ENCODE measurements at places on chromosomes 6 and 20.

GRCh38 chr6:104326173-104327001, 533.3 kb downstream of the HACE1 start:
- DNase-seq: no peak

DNA sequence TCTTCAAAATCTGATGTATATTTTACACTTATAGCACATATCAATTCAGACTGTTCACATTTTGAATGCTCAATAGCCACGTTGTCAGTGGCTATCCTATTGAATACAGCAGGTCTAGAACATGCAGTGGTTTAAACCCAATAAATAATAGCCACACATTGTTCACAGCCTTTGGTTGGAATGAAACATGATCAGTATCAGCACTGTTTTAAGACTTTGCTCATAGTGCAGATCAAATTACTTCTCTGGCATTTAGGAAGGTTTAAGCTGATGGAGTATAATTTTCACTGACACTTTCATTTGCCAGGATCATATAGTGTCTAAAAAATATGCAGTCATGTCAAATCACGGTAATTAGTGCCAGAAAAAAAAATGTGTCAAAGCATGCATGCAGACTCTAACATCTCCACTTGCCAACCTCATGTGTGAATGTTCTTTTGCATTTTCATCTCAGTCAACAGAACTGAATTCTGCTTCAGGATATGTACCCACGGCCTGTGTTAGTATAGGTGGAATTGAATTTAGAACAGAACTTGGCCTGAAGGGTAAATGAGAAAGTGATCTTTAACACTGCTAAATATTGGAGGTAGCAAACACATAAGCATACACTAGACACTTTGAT, 184.1 kb downstream of the SLC24A3 start:
- DNase-seq: no peak

- no peak for DNase-seq
These were observed 94.4 kb upstream of the FAM184A start for GRCh38 chr6:119172824-119173223.

- no peak for DNase-seq
These were observed 42.0 kb upstream of the KCNQ5 start for GRCh38 chr6:72579865-72580264.

GRCh38 chr6:164924674-164925073, 384.7 kb downstream of the C6orf118 start:
- DNase-seq: no peak

DNA sequence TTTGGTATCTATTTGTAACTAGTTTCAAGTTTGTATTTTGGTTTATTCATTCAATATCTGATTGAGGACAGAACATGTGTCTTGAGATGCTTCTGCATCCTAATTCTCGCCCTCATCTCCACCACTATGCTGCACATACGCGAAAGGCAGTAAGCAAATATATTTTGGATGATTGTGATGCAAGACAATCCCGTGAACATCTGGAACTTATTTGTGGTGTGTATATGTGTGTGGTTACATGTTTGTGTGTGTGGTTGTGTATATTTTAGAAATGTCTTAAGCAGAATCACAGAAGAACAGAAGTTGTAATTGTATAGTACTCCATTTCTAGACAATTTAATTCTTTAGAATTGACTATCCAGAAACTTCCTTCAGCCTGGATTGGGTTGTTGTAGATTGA, 35.1 kb upstream of the RNF144B start:
- DNase-seq: no peak

DNA sequence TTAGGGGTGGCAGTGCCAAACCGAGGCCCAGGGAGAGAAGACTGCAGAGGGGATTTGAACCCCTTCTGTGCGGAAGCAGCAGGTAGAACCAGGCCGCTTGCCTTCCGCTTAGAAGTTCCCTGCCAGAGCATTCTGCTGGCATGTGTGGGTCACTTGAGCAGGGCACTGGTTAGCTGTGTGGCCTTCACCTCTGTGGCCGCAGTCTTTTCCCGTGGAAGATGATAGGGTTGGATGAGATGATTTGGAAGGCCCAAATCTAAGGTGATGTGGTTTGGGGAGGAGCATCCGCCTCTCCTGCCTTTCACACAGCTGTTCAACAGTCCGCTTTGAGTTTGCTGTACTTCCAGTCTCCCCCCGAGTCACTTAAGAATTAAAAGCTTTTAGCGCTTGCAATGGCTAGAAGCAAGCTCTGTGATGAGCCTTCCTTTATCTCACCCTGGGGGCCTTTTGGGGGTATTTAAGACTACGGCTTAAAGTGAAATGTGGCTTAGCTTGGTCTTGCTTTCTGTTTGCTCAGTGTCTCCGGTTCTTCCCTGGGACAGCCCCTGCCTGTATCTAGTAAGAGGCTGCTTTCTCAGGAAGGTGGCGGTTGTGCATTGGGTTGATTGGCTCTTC, 743 bp downstream of the CMTR1 start:
- no peak for DNase-seq

DNA sequence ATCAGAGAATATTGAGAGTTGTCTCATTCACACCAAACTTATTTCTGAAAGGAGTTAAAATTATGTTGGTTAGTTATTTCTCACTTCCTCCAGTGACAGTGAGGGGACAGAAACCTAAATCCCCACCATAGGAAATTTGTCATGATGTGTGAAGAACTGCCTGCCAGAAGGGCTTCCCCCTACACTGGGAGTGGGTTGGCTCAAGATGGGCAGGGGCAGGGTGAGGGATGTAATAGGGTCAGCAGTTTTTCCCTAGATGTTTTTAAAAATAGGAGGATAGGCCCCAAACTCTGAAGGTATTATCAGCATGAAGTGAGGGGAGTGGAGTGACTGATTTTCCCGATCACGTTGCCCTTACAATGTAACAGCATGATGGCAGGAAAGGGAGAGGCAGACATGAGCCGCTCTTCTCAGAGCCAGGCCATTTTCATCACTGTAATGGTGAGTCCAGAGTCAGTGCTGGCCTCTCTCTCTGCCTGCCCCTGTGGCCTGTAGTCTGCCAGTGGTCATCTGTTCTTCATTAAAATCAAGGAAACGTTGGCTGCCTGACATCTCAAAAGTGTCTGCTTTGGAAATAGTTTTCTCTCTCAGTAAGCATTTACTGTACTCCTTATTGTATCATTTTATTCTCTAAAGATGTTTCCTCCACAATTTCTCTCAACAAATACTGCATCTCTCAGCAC, 59.8 kb upstream of the SYNJ2 start:
- no peak for DNase-seq

GRCh38 chr6:44271914-44272313, 1.7 kb downstream of the TMEM151B start:
- DNase-seq: no peak

DNA sequence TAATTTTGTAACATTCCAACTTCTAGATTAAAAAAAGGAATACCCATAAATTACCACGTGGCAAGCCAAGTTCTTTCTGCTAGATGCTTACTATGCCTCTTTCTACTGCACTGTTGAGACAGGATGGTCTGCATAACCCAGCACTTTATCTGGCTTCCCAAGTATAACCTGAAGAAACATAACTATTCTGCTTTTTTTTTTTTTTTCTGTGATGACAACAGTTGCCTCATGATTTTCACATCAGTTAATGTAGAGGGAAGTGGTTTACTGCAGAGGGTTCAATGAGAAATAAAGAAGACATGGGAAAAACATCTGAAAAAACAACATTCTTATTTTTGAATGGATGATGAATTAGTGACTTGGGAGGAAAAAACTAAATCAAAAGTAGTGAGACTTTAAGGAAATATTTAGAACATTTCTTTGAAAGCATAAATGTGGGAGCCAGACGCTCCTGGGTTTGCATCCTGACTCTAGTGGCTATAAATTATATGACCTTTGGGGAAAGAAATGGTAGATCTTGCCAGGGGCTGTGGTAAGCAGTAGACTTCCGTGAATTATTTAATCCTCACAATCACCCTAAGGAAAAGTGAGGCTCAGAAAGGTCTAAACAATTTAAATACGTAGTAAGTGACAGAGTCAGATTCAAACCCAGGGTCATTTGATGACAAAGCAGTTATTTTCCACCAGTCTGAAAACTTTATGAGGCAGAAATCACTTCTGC, 230.7 kb downstream of the PHACTR1 start:
- DNase-seq: no peak

DNA sequence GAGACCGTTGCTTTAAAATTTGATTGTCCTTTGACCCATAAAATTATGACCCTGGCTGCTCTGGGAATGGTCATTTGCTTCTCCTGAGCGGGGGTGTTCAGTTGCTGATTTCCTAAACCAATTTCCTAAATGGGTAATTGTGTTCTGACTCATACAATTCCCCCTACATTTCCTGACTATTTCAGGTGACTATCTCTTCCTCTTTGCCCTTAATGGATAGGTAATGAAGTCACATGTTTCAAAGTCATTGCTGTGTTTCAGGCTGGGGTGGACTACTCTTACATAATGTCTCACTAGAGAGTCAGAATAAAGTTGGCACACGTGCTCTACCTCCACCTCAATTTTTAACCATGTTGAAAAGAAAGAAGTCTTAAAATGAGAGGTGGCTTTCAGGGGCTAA, 109.8 kb downstream of the DOK5 start:
- DNase-seq: no peak

DNA sequence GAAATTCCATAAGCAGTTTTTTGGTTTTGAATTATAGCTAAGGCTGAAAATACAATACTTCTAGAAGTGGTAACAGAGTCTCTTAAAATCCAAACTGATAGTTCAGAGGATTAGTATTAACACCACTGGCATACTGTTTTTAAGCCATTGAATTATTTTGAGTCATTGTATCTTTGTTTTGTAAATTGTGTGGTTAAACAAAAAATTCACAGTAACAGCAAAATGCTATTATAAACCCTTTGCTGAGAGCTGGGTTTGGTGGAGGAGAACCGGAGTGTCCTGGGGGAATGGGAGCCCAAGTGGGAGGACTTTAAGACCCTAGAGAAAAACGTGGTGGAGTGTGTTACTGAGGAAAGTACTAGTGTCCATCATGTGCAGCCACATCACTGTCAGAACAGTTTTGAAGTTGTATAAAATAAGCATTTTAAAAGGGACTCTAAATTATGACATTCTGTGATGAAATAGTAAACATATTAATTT, 125.1 kb downstream of the LRRC1 start:
- DNase-seq: no peak

DNA sequence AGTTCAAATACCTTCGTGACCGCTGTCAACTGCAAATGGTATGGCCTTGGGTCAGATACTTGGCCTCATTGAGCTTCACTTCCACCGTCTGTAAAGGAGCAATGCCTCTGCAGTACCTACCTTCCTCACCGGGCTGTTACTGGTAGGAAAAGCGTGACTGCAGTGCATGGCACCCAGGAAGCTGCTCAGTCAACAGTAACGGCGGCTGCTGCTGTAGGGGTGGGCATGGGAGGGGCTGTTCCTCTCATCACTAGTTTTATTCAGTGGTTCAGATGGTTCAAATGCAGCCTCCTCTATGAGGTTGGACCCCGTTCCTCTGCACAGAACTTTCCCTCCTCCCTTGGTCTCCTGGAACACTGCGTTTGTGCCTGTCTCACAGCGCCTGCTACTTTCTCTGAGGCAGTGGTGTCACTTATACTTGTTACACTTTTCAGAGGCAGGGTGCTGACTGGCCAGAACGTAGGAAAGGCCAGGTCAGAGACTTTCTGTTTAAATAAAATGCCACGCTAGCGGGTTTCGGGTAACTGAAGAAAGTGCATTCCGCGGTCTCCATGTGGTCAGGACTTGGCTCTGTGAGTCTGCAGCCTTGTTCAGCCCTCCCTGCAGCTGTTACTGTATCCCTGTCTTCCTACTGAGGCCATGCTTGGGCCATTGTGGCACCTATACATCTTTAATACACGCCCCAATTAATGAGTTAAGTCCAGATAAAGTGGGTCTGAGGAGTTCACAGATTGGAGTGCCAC, 279.6 kb downstream of the NRN1 start:
- DNase-seq: no peak

DNA sequence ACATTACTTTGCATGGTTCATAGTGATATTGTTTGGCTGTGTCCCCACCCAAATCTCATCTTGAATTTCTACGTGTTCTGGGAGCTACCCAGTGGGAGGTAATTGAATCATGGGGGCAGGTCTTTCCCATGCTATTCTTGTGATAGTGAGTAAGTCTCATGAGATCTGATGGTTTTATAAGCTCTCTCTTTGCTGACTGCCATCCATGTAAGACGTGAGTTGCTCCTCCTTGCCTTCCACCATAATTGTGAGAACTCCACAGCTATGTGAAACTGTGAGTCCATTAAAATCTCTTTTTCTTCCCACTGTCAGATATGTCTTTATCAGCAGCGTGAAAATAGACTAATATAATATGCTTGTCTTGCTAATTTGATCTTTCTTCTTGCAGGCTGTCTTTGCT, 200.4 kb upstream of the NOX3 start:
- no peak for DNase-seq

GRCh38 chr6:122246906-122247658, 152.4 kb upstream of the HSF2 start:
- no peak for DNase-seq

DNA sequence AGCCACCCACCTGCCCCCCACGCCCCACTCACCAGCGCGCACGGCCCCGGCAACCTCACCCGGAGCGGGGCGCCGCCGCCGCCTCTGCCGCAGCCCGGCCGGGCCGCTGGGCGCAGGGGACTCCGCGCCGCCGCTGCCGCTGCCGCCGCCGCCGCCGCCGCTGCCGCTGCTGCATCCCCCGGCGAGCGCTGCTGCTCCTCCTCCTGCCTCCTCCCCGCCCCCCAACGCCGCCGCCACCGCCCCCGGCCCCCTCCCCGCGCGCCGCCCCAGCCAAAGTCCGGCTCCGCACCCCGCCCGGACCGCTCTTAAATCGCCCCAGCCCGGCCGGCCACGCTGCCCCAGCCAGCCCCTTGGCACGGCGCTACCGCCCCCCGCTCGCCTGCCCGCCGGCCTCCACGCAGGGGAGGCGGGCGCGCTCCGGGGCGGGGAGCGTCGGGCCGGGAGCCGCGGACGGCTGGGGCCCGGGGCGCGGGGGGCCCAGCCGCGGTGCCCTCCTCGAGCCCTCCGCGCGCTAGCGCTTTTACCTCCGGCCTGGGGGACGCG, at the start of gene SULF2:
SULF2 (minus strand) TSS at position 171 of the 543 bp plus-strand sequence. CDS start 28,118 bp downstream, outside the sequence.
- no peak for DNase-seq

- DNase-seq: no peak
These were observed 273.0 kb downstream of the PKHD1 start for GRCh38 chr6:51814418-51814817.

All from activated CD8-positive, alpha-beta memory T cell treated with anti-CD3 and anti-CD28 coated beads for 24 hours (primary cell).